Stimulated activated CD8-positive, alpha-beta memory T cell treated with anti-CD3 and anti-CD28 coated beads, Interleukin-12 subunit alpha, Interleukin-12 subunit beta, amount 100 ng/mL, for 4 hours (primary cell): ENCODE measurements at places on chromosomes 1 and 21.

DNA sequence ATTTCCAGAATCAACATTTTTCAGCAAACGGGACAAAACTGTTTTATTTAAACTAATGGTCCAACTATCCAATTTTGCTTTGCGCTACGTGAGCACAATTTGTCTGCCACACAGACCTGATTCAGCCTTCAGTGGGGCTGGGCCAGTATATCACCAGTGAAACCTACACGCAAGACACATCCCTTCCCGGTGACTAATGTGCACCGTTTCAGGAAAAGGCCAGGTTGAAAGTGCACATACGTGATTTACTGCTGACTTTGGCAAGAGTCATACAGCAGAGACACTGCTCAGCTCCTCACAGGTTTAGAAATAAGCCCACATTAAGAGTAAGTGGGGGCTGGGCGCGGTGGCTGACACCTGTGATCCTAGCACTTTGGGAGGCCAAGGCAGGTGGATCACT is 5.1 kb upstream of the TMEM51 start:
- DNase-seq, result no peak

GRCh38 chr1:205980237-205980870 is 22.8 kb downstream of the RAB7B start:
- no peak for DNase-seq

GRCh38 chr21:45825219-45825618 is 156.4 kb upstream of the COL6A1 start:
- DNase-seq, result no peak

DNA sequence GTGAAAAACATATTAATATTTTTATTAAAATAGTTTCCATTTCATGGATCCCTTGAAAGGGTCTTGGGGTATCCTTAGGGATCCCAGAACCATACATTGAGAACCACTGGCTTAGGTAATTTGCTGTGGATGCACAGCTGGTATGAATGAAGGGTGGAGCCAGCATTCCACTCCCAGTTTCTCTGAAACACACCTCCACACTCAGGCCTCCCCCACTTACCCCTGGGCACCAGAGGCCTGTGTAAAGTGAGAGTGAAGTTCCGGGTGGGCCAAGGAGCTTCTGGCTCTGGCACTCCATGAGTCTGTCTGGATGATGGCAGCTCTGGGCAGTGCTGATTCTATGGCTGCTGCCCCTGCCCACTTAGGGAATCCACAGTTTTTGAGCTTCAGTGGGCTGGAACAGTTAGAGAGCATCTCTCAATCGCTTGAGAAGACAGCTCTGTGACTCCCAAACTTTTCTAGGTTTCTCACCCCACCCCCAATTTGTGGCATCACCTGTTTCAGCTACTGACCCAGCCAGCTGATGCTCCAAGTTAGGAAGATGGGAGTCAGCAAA is 57.8 kb upstream of the CD1D start:
- no peak for DNase-seq

GRCh38 chr1:176801514-176802020 is 338.6 kb downstream of the PAPPA2 start:
- DNase-seq, result no peak

GRCh38 chr1:198545156-198545555 is 4.7 kb upstream of the ATP6V1G3 start:
- DNase-seq, result no peak

GRCh38 chr1:150012611-150013010 is 2.1 kb upstream of the OTUD7B start:
- DNase-seq, result no peak

- no peak for DNase-seq
Measured at GRCh38 chr1:2505461-2505994, 20.9 kb downstream of the PANK4 start.

DNA sequence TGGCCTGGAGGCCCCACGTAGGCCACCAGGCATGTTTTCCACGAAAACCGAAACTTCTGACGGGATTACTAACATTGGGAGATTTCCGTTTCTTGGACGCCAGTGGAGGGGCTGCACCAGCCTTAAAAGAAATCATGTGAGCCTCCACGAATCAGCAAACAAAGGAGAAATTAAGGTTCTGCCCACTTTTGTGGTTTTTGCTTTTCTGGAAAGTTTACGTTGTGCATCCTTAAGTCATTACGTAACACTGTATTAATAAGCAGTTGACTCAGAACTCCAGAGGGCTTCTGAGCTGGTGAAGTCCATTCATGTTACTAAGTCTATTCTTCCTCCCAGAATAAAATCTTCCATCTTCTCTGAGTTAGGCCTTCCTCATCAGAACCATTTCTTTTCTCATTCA is 168.5 kb downstream of the PSMG1 start:
- no peak for DNase-seq

GRCh38 chr1:99886179-99886578 is 36.0 kb downstream of the AGL start:
- DNase-seq, result no peak

GRCh38 chr1:39268112-39268581 is 63.7 kb downstream of the MACF1 start:
- no peak for DNase-seq

DNA sequence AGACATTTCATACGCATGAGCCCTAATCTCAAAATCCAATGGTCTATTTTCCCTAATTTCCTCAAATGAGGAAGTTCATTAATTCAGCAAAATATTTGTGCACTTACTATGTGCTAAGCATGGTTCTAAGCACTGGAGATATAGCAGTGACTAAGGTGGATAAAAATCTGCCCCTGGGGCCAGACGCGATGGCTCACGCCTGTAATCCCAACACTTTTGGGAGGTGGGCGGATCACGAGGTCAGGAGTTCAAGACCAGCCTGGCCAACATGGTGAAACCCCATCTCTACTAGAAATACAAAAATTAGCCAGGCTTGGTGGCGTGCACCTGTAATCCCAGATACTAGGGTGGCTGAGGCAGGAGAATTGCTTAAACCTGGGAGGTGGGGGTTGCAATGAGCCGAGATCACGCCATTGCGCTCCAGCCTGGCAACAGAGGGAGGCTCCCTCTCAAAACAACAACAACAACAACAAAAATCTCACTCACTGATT is 4.3 kb upstream of the MIIP start:
- DNase-seq, result no peak

GRCh38 chr1:38918568-38918967 is 23.1 kb downstream of the RHBDL2 start:
- DNase-seq, result no peak

- no peak for DNase-seq
Measured at GRCh38 chr1:145690587-145691558, 16.3 kb downstream of the PDZK1 start.

DNA sequence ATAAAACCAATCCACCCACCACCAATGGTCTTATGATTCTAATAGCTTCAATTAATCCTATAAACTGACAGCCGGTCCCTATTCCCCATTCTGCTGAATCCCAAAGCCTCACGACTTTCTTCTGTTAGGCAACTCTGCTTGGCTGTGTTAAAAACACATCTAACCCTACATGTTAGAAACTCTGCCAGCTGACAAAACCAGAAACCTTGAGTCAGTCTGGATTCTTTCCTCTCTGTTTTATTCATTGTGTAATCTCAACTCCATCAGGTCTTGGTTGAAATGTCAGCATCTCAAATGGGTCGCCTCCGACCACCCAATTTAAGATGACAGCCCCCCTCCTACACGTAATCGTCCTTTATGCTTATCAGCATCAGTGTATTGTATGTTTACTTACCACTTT is 312.1 kb downstream of the DISC1 start:
- no peak for DNase-seq

- DNase-seq, result peak; percentile 80
Measured at GRCh38 chr21:45615145-45615711, 28.3 kb upstream of the PCBP3 start.

GRCh38 chr1:200889571-200889970 is 5.1 kb upstream of the INAVA start:
- no peak for DNase-seq

GRCh38 chr1:108182959-108183700 is 17.0 kb downstream of the SLC25A24 start:
- no peak for DNase-seq

DNA sequence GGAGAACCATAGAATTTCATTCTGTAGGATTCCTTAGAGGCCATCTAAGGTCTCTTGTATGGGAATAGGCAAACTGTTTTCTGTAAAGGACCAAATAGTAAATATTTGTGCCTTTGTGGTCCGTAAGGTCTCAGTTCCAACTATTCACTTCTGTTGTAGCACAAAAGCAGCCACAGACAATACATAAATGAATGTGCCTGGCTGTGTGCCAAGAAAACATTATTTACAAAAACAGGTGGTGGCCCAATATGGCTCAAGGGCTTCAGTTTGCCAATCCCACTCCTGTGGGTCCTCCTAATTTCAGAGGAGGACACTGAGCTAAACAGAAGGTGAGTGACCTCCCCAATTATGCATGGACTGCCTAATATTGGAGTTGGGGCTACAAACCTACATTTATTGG is 67.6 kb upstream of the EDEM3 start:
- DNase-seq, result no peak

DNA sequence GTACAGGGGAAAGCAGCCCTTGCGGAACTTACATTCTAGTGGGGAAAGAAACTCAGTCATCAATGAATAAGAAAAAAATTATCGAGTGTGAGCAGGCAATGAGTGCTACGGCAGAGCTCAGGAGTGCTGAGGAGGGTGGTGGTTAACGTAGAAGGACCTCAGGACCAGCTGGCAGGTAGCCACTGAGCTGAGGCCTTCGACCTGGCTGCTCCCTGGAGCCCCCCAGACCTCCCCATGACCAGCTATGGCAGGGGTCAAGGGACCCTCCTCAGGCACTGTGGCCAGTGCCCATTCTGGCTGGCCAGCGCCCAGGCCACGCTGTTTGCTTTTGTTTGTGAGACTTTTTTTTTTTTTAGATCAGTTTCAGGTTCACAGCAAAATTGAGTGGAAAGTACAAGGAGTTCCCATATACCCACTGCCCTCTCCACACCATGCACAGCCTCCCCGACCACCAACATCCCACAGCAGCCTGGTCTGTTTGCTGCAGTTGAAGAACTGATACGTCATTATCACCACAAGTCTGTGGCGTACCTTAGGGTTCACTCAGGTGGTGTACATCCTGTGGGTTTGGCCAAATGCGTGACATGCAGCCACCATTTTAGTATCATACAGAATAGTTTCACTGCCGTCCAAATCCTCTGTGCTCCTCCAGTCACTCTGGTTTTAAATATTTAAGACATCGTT is 11.8 kb upstream of the TTC22 start:
- DNase-seq, result no peak
